ENCODE measurements at places on chromosomes 2 and 18.
A peak's percentile ranks its signal among the peaks of the same experiment; 100 is the strongest.

DNA sequence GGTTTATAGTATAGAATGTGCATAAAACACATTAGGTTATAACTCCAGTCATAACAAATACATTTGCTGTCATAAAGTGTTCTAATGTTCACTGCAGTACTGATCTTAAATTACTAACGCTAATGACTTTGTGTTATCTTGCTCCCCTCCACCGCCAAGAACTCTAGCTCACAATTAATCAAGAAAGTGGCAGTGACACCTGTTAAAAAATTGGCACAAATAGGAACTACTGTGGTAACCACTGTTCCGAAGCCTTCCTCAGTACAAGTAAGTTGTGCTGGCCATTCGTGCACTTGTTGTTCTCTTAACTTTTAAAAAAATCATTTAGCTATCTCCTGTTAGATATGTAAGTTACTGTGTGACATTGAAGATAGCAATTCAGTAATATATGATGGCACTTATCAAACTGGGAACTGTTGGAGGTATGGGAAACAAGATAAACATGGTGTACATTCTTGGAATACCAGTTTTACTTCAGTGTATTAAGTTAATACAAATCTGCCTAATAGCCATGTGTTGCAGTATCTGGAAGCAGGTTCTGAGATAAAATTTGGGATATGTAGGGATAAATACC is 41.2 kb downstream of the TAF4B start:
- DNase-seq = no peak

- DNase-seq = peak; percentile 10
Observed at GRCh38 chr18:72541871-72542332, 2.2 kb downstream of the CBLN2 start.

GRCh38 chr2:231295363-231295655 is 96.9 kb downstream of the ARMC9 start:
- no peak for DNase-seq

GRCh38 chr2:23486684-23487075 is 101.7 kb downstream of the KLHL29 start:
- no peak for DNase-seq
